Calu3 (cell line): ENCODE measurements at places on chromosomes 2 and 18. TPM values are rescaled to one million over a fixed set of nuclear protein-coding genes. Genes with fewer than 3 reads are reported as not detected.

- no peak for DNase-seq
These were observed 242.9 kb upstream of the ID2 start for GRCh38 chr2:8438996-8439395.

- no peak for DNase-seq
These were observed 229.1 kb downstream of the MYCN start for GRCh38 chr2:16169381-16169960.

- no peak for DNase-seq
These were observed 4.6 kb upstream of the PXDN start for GRCh38 chr2:1748741-1749488.

The ALPP gene
- total RNA-seq = not detected in 2 replicates
